ENCODE measurements at places on chromosomes 11 and 22. TPM values are rescaled to one million over a fixed set of nuclear protein-coding genes. Genes with fewer than 3 reads are reported as not detected.

The MUC2 gene
- total RNA-seq = not detected

The OR51I1 gene
- total RNA-seq = not detected

The ZC3H12C gene
- total RNA-seq = 4.0 TPM

The FOLR3 gene
- not detected for total RNA-seq

The MS4A4A gene
- not detected for total RNA-seq

The GNAZ gene
- 7.7 TPM for total RNA-seq

The MPPED2 gene
- total RNA-seq = 0.74 TPM

The IRAG1 gene
- not detected for total RNA-seq

The TMPRSS6 gene
- not detected for total RNA-seq

The APOL4 gene
- not detected for total RNA-seq

The RHOD gene
- not detected for total RNA-seq

The DNAJC24 gene
- total RNA-seq = 19.1 TPM

The APOA4 gene
- not detected for total RNA-seq

The ARL2 gene
- total RNA-seq = 194 TPM

The AP2A2 gene
- total RNA-seq = 14.3 TPM

The SCGB1A1 gene
- not detected for total RNA-seq

The APOA1 gene
- 0.11 TPM for total RNA-seq

The CARD10 gene
- total RNA-seq = 24.0 TPM

The OR8G1 gene
- not detected for total RNA-seq

The OR52E8 gene
- not detected for total RNA-seq

The SLC6A5 gene
- not detected for total RNA-seq

The PDE2A gene
- 0.09 TPM for total RNA-seq

The CD3E gene
- not detected for total RNA-seq

The HEPN1 gene
- not detected for total RNA-seq

The BET1L gene
- 9.3 TPM for total RNA-seq

The LARGE2 gene
- total RNA-seq = 1.0 TPM

The TIMP3 gene
- total RNA-seq = 26.1 TPM

The OR52H1 gene
- not detected for total RNA-seq

The TREH gene
- not detected for total RNA-seq

The OR10A2 gene
- total RNA-seq = not detected

The MOGAT2 gene
- not detected for total RNA-seq

The OR51A4 gene
- total RNA-seq = not detected

The PHF21B gene
- total RNA-seq = 0.57 TPM

The DDX25 gene
- 0.74 TPM for total RNA-seq

The OR10D3 gene
- total RNA-seq = not detected

The SLC5A12 gene
- total RNA-seq = not detected

The ANO9 gene
- 0.17 TPM for total RNA-seq

The AKIP1 gene
- total RNA-seq = 40.3 TPM
